ENCODE measurements at places on chromosomes 12 and 14.

- no peaks in the 10 kb centered on the region for H3K27me3 ChIP-seq
- H3K27ac ChIP-seq, result peak overlapping the region; percentile 11
- DNase-seq, result no peak
- H3K36me3 ChIP-seq, result peaks cover 10% of the 10 kb centered on the region
- peak overlapping the region; percentile 19 for H3K4me3 ChIP-seq
These were observed 13.3 kb downstream of the REM2 start for GRCh38 chr14:22896356-22896755.

GRCh38 chr14:32090686-32091085 lies 13.6 kb downstream of the ARHGAP5 start:
- H3K36me3 ChIP-seq, result peaks cover 13% of the 10 kb centered on the region
- no peak for DNase-seq
- H3K4me3 ChIP-seq, result no peak overlapping the region
- no peak overlapping the region for H3K27ac ChIP-seq
- peaks cover 32% of the 10 kb centered on the region for H3K4me1 ChIP-seq
- H3K27me3 ChIP-seq, result no peaks in the 10 kb centered on the region

DNA sequence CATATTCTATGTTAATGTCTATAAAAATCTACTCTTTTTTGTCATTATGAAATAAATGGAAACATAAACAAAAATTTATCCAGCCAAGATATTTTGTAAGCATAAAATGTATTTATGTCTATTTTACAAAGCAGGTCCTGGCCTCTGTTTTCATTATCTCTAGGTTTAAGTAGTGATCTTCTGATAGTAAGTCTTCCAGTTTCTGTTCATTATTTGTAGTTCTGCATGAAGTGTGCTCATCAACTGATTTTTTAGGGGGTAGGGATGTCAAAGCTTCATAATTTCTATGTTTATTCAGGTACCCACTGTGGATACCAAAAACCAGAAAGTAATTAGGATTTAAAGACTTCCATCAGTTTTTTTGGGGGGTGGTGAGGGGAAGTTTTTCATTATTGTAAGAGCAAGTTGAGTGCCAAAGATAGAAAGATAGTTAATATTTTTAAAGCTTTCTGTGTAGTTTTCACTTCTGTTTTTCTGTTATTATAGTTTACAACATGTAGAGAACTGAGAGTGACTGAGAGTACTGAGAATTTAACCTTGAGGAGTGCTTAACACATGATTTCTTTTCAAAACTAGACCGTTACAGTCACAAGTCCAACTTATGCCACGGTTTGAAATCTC lies 30.6 kb upstream of the LMO3 start:
- H3K27ac ChIP-seq, result no peak overlapping the region
- no peaks in the 10 kb centered on the region for H3K36me3 ChIP-seq
- no peaks in the 10 kb centered on the region for H3K4me1 ChIP-seq
- no peak overlapping the region for H3K4me3 ChIP-seq
- DNase-seq, result no peak
- H3K27me3 ChIP-seq, result no peaks in the 10 kb centered on the region

DNA sequence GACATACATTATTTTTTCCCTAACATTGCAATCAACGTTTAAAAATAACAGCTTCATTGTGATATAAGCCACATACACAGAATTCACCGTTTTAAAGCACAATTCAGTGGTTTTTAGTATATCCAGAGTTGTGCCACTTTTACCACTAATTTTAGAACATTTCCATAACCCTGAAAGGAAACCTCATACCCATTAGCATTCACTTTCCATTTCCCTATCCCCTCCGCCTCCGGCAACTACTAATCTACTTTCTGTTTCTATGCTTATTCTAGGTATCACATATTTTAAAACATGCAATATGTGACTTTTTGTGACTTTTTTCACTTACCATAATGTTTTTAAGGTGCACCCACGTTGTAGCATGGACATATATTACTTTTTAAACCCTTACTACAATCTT lies 55.6 kb upstream of the ISM2 start:
- H3K27me3 ChIP-seq, result no peaks in the 10 kb centered on the region
- H3K4me3 ChIP-seq, result peak overlapping the region; percentile 68
- H3K36me3 ChIP-seq, result peaks cover 2% of the 10 kb centered on the region
- no peak for DNase-seq

DNA sequence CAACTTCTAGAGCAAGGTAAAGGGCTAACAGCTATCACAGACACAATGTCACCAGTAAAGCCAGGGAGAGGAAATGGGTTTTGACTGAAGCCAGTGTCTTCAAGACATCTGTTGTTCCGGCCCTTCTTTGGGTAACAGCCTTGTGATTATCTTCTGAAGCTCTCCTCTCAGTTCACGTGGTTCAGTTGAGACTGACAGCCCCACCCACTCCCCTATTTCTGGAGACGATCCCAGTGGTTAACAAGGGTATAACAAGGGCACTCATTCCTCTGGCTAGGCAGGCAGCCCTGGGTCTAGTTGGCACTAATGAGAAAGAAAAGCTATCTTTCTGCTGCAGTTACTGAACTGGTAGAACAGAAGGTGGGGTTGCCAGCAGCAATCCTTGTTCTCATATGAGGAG lies 6.9 kb downstream of the GNPTAB start:
- no peaks in the 10 kb centered on the region for H3K27me3 ChIP-seq
- no peak overlapping the region for H3K4me3 ChIP-seq

DNA sequence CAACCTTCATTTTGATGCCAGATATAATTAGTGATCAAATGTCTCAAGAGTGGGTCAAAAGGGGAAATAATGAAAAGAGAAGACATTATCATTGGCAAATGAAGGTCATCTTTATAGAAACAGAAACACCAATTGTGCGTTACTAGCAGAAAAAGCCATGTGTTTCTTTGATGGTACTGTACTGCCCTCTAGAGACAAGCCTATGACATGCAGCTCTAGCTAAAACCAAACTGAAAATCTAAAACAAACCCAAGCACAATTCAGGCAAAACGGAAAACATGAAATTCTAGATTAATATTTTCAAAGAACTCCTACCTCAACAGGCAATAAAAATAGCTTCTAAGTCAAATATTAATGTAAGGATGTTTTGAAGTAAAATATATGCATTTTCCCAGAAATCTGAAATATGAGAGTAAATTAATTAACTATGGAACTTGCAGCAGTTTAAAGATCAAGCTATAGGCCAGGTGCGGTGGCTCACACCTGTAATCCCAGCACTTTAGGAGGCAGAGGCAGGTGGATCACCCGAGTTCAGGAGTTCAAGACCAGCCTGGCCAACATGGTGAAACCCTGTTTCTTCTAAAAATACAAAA lies 115.4 kb downstream of the KLHL28 start:
- H3K27me3 ChIP-seq, result peaks cover 8% of the 10 kb centered on the region
- no peak overlapping the region for H3K4me3 ChIP-seq
- H3K36me3 ChIP-seq, result no peaks in the 10 kb centered on the region
- H3K4me1 ChIP-seq, result peaks cover 11% of the 10 kb centered on the region
- H3K27ac ChIP-seq, result no peak overlapping the region
- DNase-seq, result no peak

DNA sequence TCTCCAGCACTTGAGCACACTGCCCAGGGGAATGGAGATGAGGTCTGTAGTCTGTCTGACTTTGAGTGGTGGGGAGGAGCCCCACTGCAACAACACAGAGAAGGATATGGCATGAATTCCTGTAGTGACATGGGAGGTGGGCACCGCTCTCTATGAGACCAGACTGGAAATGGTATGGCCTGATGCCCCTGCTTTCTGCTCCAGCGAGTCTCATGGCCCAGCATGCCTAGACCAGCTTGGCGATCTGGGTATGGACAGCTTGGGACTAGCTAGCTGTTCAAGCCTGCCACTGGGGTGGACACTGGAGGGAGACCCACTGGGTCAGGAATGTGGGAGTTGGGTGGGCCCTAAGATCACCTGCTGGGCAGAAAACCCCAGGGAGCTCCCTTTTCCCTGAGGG lies 477.8 kb upstream of the SEL1L start:
- H3K4me3 ChIP-seq, result no peak overlapping the region
- DNase-seq, result no peak
- no peak overlapping the region for H3K27ac ChIP-seq
- no peaks in the 10 kb centered on the region for H3K4me1 ChIP-seq
- no peaks in the 10 kb centered on the region for H3K27me3 ChIP-seq
- no peaks in the 10 kb centered on the region for H3K36me3 ChIP-seq

GRCh38 chr14:101225157-101226152 lies 321.9 kb upstream of the RTL1 start:
- H3K27me3 ChIP-seq, result peaks cover 26% of the 10 kb centered on the region
- no peaks in the 10 kb centered on the region for H3K36me3 ChIP-seq
- DNase-seq, result no peak

DNA sequence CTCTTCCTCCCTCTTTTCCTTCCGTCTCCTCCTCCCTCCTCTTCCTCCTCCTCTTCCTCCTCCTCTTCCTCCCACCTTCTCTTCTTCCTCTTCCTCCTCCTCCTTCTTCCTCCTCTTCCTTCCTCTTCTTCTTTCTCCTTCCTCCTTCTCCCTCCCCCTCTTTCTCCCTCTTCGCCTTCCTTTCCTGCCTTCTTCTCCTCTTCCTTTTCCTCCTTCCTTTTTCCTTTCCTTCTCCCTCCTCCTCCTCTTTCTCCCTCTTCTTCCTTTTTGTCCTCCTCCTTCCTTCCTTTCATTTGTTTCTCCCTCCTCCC lies 36.0 kb downstream of the MEG3 start:
- DNase-seq, result no peak
- H3K27ac ChIP-seq, result no peak overlapping the region
- peaks cover 2% of the 10 kb centered on the region for H3K36me3 ChIP-seq
- H3K4me1 ChIP-seq, result no peaks in the 10 kb centered on the region

- no peak overlapping the region for H3K27ac ChIP-seq
- H3K4me3 ChIP-seq, result no peak overlapping the region
- peaks cover 2% of the 10 kb centered on the region for H3K4me1 ChIP-seq
- no peaks in the 10 kb centered on the region for H3K36me3 ChIP-seq
- no peaks in the 10 kb centered on the region for H3K27me3 ChIP-seq
- no peak for DNase-seq
These were observed 19.3 kb upstream of the TFCP2 start for GRCh38 chr12:51192284-51192671.

GRCh38 chr12:71536279-71536938 lies 96.8 kb downstream of the LGR5 start:
- peaks cover 2% of the 10 kb centered on the region for H3K36me3 ChIP-seq
- DNase-seq, result no peak
- H3K27me3 ChIP-seq, result peaks cover 27% of the 10 kb centered on the region

DNA sequence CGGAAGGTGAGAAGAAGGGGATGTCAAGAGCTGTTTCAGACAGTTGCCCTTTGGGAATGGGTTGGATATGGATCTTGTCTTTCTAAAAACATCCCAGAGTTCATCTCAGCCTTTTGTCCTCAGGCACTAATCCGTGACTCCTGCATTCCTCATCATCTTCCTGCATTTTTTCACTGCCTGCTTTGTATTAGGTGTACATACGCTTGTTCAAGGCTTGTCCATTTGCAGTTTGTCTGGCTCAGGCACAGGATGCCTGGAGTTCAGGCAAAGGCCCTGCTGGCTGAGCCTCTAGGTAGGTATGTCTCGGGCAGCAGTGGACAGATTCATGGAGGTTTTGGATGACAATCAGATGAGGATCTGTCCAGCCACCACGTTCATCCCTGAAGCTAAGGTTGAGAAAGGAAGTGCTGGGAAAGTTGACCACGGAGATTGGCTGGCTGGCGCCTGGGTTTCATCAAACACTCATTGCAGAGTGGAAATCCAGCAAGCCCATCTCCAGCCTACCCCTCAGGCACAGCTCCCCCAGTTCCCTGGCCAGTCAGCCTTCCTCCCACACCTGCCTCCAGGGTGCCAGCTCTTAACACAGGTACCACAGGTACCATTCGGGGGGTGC lies 12.4 kb upstream of the TMEM106C start:
- no peak overlapping the region for H3K4me3 ChIP-seq
- no peak for DNase-seq
- peaks cover 20% of the 10 kb centered on the region for H3K27me3 ChIP-seq
- H3K27ac ChIP-seq, result no peak overlapping the region

- peaks cover 9% of the 10 kb centered on the region for H3K36me3 ChIP-seq
- H3K27ac ChIP-seq, result peak overlapping the region; percentile 57
- H3K4me1 ChIP-seq, result peaks cover 9% of the 10 kb centered on the region
These were observed 76.3 kb downstream of the MIA2 start for GRCh38 chr14:39310051-39310450.

DNA sequence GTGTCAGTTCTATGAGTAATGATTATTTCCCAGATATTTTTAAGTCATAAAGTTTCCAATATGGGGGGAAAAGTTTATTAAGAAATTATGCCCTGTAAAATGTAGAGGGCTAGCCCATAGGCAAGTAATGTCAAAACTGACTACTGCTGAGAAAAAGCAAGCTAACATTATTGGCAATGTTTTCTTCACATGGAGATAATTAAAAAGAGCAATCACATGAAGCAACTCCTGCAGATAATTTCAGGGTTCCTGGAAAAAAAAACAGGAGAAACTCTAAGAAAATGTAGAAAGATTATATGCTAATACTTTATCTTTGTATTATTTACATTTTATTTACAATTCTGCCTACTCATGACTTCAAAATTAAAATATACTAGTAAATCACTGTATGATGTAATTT lies 39.8 kb downstream of the PPP1R12A start:
- no peak for DNase-seq
- no peak overlapping the region for H3K4me3 ChIP-seq
- no peak overlapping the region for H3K27ac ChIP-seq
- no peaks in the 10 kb centered on the region for H3K27me3 ChIP-seq
- H3K4me1 ChIP-seq, result peaks cover 53% of the 10 kb centered on the region

GRCh38 chr14:68718023-68718990 lies 74.6 kb downstream of the ZFP36L1 start:
- no peaks in the 10 kb centered on the region for H3K36me3 ChIP-seq
- peaks cover 26% of the 10 kb centered on the region for H3K4me1 ChIP-seq
- H3K27me3 ChIP-seq, result no peaks in the 10 kb centered on the region
- no peak overlapping the region for H3K4me3 ChIP-seq

DNA sequence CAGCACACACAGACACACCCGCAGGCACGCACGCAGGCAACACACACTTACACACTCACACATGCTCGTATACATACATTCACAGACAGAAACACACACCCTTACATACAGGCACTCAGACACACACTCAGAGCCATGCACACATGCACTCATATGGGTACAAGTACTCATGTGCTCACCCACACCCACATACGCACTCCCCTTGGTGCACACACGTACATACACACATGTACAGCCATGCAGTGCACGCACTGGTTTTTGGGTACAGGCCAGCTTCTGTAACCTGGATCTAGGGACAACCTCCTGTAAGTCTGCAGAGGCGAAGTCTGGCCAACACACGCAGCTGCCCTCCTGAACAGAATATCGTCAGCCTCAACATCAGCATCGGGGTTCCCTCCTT lies 221.3 kb upstream of the RTL1 start:
- no peak for DNase-seq
- peaks cover 8% of the 10 kb centered on the region for H3K4me1 ChIP-seq
- H3K4me3 ChIP-seq, result no peak overlapping the region
- H3K27me3 ChIP-seq, result peaks cover 64% of the 10 kb centered on the region
- no peak overlapping the region for H3K27ac ChIP-seq
- H3K36me3 ChIP-seq, result no peaks in the 10 kb centered on the region
